D721Med (cell line): ENCODE measurements at places on chromosomes 4 and X.

DNA sequence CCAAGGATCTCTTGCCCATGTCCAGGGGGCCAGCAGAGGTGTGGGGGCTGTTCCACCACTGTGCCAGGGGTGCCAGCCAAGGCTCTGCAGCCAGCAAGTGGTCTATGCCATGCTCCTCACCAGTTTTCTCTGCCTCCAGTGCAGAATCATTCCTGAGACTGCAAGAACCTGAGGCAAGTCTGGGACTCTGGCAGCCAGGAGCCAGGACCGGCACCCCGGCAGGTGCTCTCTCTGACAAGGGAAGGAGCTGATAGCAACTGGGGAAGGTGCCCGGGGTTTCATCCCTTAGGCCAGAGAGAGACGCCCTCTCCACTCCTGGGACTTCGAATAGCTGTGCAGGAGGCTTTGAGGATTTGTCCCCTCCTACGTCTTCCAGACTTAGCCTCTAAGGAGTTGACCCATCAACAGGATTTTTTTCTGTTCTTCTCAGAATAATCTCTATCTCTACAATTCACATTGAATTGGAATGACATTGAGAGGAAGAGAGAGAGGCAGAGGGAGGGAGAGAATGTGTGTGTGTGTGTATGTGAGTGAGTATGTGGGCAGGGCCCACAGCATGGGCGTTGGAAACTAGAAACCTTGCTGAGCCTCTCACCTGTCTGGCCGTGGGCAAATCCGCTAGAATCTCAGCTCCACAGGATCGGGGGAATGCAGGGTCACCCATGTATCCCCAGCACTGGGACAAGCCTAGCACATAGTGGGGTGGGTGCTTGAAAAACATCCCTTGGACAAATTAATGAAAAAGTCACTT lies 74.5 kb upstream of the AFAP1 start:
- DNase-seq = no peak

DNA sequence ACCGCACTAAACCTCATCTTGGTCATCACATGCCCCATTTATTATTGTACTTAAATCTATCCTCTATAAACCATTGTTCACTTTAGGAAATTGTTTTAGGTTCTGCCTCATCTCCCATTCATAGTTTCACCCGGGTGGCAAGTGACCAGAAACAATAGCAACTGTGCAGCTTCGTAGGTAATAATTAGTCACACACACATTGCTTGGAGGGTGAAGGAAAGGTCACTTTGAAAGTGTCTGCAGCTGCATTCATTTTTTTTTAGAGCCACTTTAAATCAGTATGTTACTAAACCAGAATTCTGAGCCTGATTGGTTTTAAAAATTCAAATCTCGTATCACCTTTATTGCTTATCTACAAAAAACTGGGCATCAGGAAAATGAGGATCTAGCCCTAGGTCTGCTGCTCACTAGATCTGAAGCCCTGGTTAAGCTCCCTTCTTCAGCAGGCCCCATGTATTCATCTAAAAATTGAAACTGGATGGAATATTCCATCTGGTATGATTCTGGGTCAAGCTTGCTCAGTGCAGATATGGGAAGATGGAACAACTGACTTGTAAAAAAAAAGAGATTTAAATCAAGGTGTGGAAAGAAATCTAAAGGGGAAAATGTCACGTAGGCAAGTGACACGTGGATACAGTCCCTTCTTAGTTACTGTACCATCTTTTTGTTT lies 62.4 kb downstream of the LIMCH1 start:
- DNase-seq = no peak

- no peak for DNase-seq
Measured at GRCh38 chr4:61783050-61783449, 582.9 kb downstream of the ADGRL3 start.

DNA sequence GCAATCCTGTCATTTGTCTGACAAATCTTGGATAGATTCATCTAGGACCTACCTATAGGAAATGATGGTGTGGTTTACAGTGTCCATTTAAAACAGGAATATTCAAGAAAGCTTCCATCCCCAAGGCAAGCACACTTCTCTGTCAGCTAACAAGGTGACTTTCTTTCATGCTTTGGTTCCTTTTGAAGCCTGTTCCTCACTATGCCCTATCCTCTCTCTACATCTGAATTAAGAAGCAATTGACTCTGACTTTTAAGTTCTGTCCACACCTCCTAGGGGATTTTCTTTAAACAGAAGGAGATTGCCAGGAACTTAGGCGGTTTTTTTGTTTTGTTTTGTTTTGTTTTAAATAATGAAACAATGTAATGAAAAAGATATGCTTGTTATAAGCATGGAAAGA lies 1181.4 kb upstream of the TENM3 start:
- DNase-seq = no peak

- DNase-seq = no peak
Measured at GRCh38 chr4:161003418-161004057, 1160.3 kb downstream of the FSTL5 start.

DNA sequence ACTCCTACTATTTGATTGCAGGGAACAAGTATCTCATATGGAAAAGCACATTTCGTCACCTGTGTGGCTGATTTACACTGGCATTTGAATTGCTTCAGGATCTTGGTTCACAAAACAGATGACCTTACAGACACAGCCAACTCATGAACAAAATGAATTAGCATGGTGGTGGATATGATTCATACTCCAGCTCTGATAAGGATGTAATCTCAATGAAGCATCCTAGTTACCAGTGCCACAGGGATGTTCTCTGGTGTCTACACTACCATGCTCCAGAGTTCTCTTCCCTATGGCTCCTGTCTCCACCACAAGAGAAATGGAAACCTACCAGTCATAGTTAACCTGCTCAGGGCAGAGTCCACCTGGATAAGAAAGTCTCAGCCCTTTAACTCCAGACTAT lies 40.7 kb downstream of the TEC start:
- DNase-seq = no peak

DNA sequence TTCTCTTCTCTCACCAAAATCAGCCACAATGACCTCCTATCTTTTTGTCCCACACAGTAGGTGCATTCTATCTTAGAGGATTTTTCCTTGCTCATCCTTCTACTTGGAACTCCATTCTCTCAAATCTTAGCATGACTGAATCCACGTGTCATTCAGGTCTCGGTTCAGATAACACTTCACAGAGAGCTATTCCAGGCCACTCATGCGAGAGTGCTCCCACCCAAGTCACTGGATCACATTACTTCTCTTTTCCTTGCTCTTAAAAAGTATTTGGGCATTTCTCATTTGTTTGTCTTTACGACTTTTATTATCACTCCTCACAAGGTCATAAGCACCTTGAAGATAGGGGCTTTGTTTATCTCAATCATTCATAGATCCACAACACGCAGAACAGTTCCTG lies 647.5 kb upstream of the TENM3 start:
- DNase-seq = no peak

- DNase-seq = no peak
Measured at GRCh38 chrX:23879380-23880090, 28.2 kb downstream of the APOO start.

DNA sequence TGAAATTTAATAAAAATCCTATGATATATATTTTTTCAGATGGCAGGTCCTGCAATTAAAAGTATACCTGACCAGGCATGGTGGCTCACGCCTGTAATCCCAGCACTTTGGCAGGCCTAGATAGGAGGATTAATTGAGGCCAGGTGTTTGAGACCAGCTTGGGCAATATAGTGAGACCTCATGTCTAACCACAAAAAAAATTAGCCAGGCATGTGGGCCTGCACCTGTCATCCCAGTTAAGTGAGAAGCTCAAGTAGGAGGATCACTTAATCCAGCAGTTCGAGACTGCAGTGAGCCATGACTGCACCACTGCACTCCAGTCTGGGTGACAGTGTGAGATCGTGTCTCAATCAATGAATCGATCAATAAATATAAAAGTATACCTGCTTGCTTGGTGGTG lies 2.5 kb downstream of the OCIAD2 start:
- no peak for DNase-seq

DNA sequence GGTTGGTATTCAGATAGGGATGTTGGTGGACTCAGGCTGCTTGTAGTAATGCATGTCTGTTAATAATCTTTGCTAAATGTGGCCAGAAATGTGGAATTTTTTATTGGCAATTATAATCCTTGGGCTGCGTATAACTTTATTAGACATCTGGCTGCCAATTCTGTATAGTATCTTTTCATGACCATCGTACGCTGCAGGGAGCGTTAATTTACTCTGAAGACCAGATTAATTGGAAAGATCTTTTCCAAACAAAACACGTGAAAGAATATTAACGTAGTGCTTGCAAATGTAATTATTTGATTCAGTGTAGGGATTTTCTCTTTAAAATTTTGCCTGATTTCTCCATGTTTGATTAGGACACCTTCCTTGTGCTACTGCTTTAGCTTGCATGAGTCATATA lies 38.8 kb upstream of the FTHL17 start:
- DNase-seq = no peak

GRCh38 chr4:123891881-123892280 lies 495.3 kb downstream of the SPRY1 start:
- no peak for DNase-seq

GRCh38 chr4:182853731-182854330 lies 63.4 kb downstream of the DCTD start:
- no peak for DNase-seq

GRCh38 chr4:107665001-107665400 lies 55.0 kb downstream of the PAPSS1 start:
- no peak for DNase-seq

DNA sequence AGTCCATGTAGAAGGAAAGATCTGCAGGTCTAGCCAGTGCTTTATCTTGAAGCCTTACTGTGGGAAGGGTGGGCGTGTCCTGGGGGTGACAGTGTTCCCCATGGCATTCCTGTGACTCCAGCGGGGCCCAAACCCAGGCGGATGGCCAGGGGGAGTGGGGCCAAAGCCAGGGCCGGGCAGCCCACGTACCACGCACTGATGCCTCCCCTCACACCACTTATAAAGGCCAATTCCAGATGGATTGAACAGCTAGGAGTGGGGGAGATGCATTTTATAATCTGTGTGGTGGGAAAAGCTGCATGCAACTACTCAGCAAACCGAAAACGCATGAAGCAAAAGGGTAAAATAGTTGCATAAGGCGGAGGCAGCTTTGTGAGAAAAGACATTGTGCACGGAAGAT lies 36.4 kb downstream of the NELFA start:
- DNase-seq = no peak

- DNase-seq = no peak
Measured at GRCh38 chr4:140136509-140136908, 17.5 kb downstream of the MAML3 start.

GRCh38 chr4:183130328-183131155 lies 31.5 kb downstream of the WWC2 start:
- no peak for DNase-seq

- DNase-seq = no peak
Measured at GRCh38 chr4:154471032-154471431, 20.6 kb downstream of the DCHS2 start.

DNA sequence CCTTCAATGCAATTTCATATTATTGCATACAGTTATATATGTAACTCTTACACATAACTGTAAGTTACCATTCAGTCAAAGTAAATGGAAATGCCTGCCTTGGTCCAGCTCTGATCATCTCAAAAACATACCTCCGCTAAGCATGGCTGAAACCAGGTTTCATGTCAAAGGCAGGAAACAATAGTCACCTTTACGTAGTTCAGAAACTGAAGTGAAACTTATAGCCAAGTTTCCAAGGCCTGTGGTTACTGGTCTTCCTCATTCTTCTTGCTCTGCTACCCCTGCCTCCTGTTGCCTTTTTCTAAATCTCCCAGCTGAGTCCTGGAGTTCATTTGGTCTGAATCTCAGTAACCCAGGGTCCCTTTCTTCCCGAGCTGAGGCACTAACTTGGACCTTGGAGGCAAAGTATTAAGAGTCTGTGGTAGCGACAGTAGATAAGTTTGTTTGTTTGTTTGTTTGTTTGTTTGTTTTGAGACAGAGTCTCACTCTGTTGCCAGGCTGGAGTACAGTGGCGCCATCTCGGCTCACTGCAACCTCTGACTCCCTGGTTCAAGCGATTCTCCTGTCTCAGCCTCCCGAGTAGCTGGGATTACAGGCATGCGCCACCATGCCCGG lies 30.8 kb downstream of the DAPP1 start:
- no peak for DNase-seq

- no peak for DNase-seq
Measured at GRCh38 chr4:13866881-13867280, 239.4 kb upstream of the BOD1L1 start.

DNA sequence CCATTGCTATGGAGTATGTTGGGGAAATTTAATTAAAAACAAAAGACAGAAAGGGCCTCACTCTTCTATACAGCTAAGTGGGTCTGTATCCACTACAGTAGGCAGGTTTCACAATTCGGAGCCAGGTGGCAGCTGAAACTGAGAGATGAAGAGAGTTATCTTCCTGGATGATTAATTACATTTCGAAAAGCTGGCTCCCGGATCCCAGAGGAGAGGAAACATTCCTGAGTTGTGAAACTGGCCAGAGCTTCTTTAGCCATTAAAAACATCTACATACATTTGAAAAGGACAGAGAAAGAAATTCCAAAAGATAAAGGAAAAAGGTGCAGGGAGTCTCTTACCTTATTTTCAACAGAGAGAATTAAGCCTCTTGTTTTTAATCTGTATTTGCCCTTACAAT lies 15.5 kb upstream of the PDZD4 start:
- DNase-seq = no peak

DNA sequence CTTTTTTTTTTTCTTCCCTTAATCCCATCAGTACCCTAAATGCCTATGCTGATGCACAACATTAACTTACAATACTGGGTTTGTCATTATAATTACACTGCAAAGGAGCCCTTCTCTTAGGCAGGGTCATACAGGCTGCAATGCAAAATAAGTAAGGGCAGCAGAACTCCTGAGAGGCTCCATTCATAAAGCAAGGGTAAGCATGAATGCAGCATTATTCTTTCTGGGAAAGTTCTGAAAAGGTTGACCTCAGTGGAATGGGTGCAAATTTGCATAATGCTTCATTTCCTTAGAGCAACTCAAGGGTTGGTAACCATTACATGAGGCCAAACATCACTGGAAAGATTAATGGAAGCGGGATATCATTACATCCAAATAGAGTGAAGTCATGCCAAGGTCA lies 789.2 kb downstream of the KLHL13 start:
- no peak for DNase-seq

DNA sequence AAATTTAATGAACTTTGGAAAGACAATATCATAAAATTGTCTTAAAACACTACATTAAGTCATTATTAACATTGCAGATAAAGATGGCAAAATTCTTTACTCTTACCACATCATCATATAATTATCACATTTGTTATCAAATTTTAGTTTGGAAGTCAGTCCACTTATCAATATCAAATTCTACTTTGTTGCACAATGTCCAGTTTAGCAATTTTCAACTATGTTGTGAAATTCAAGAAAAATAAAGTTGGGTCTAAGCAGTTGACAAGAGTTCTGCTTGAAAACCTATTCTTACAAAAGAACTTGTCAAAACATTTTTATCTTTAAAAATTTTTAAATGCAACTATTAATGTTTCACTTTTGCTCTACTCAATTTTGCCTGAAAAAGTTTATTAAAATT lies 44.7 kb upstream of the TET2 start:
- DNase-seq = no peak

DNA sequence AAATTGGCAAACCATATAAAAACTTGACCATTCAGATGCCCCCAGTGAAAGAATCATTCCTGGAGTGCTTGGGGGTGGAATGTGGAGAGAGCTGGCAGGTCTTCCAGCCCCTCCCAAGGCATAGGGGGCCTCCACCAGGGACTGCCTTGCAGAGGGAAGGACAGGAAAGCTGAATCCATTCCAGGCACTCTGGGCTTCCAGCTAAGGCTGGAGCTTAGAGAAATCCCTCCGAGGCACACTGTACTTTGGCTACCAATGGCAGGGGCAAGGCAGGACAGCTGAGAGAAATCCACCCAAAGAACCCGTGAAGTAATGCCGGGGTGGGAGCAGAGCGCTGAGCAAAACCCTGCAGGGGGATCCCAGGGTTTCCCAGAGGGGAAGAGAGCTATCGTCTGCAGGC lies 4.0 kb downstream of the CENPU start:
- DNase-seq = no peak
